ENCODE measurements at places on chromosomes 1 and 21.

DNA sequence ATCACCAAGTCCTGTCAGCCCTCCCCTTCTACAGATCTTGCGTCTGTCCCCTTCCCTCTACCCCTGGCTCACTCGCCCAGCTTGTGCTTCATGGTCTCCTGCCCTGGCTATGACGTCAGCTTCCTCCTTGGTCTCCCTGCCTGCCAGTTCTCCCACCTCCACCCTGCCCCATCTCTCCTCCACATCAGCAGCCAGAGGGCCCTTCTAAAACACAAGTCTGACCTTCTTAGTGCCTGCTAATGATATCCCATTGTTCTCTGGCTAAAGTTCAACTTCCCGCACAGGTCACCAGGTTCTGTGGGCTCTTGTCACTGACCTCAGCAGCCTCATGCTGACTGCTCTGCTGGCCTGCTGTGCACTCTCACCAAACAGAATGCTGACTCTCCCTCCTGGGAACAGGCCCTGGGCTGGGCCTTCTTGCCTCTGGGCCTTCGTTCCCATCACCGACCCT lies 24.7 kb upstream of the MYCL start:
- DNase-seq, result peak; percentile 25

GRCh38 chr1:233491953-233492620 lies 121.8 kb upstream of the KCNK1 start:
- DNase-seq, result no peak

DNA sequence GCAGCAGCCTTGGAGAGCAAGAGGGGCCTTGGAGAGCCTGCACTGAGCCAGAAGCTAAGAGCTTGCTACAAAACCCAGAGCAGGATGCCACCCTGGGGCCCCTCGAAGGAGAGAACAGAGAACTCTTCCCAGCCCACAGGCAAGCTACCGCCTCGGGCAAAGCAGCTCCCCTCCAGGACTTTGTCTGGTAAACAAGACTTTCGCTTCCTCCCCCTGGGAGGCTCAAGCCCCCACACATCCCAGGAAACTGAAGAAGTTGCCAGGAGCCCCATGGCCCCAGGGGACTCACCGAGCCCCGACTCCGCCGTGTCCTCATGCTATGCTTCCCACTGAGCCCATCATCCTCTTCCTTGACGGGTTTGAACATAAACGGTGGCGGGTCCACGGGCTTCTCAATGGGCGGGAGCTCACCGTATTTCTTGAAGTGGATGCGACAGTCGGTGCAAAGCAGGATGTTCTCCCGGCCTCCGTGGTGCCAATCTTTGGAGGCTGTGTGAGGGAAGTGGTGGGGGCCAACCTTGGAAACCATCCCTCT lies 45.9 kb downstream of the SLC45A1 start:
- no peak for DNase-seq

DNA sequence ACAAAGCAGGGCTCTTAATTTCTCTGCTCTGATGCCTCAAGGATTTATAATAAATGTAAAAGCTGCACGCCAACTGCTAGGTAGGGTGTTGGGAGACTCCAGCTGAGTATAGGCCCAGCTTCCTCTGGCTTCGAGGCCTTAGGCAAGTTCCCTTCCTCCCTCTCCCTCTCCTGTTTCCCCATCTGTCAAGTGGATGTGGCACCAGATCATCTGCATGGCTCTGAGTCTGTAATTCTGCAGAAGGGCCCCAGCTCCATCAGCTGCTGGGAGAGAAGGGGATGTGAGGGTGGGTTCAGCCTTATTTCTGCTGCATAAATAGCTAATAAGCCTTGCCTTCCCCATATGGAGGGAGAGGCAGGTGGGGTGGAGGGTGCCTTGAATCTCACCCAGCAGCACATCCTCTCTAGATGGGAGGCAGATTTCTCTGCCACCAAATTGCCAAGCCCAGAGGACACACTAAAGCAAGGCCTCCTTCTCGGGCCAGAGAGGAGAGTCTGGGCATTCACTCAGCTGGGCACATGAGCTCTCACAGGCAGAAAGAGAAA lies 3.8 kb downstream of the TRIM62 start:
- no peak for DNase-seq

- DNase-seq, result no peak
Observed at GRCh38 chr1:97158691-97159096, 437.1 kb downstream of the PTBP2 start.

DNA sequence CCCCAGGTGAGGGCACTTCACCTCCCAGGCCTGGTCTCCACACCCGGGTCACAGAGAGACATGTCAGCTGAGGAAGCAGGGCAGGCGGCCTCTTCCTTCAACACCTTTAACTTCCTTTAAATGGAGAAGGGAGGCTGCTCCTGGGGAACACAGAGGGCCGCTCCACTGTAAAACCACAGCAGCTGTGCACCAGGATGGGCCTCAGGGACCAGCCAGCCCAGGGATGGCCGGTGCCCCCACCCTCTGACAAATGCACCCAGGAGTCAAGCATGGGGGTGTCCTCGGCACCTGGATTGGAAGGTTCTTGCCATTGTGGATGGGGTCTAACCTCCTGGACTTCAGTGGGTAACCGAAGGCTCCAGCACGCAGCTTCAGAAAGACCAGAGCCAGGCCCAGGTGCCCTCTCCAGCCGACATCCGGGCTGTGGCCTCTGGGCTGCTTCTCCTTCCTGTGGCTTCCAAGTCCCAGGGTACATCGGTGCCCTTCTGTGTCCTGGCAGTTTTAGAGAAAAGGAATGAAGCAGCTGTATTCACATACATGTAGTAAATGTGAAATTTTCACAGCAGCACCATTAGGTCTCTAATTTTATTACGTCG lies 121.7 kb upstream of the COL6A1 start:
- DNase-seq, result no peak

GRCh38 chr1:154706851-154707250 lies 98.9 kb upstream of the ADAR start:
- DNase-seq, result no peak

- DNase-seq, result no peak
Observed at GRCh38 chr1:111101854-111102642, 37.8 kb downstream of the DRAM2 start.

GRCh38 chr1:116289193-116289592 lies 83.9 kb upstream of the ATP1A1 start:
- DNase-seq, result no peak

DNA sequence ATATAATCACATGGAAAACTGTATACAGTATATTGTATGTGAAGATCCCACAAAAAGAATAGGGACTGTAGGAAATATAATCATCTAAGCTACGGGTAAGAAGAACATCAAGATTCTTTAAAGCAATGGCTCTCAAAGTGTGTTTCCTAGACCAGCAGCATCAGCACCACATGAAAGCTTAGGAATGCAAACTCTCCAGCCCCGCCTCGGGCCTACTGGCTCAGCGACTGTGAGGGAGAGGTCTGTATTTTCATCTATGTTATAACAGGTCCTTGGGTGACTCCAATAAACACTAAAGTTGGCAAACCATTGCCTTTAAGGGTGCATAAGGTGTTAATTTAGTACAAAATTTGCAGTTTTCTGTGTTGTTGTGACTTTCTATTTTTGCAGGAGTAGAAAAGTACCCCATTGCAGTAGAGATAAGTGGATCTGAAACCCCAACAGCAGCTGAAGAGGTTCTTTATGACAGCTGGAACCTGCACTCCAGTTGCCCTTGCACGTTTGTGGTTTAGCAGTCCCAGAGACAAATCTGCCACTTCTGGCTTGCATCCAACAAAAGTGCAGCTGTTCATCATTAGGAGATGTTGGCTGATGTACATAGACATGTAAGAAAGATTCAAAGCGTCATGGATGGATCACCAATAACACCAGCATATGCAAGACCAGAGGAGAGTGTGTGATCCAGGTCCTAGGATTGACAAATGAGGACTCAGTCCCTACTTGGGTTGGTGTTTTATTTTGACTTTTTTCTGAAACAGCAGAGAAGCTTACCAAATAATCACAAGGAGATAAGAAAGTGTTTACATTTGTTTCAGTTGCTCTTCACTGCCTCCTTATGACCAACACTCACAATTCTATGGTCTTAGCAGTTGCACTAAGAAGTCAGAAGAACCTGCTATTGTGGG lies 15.9 kb upstream of the IFNAR1 start:
- DNase-seq, result peak; percentile 39

DNA sequence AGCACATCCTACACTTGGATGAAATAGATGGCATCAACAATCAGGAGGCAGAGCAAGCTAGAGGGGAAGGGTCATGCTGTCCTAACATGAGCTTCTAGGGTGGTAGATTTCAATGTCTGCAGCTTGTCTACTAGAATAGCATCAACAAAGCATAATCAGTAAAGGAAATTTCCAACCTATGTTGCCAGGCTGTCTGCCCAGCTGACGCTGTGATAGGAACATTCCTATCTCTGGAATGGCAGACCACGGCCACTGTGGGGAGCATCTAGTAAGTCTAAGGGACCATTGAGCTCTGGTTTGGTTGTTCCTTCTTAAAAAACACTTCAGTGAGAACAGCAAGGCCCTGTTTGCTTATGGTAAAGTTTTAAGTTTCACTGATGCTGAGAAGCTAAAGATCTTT lies 206.8 kb downstream of the PAPPA2 start:
- DNase-seq, result no peak

- peak; percentile 74 for DNase-seq
Observed at GRCh38 chr1:35202048-35202719, 9.2 kb upstream of the SFPQ start.

GRCh38 chr1:58981392-58981791 lies 197.5 kb upstream of the JUN start:
- no peak for DNase-seq

GRCh38 chr1:186948535-186948934 lies 119.8 kb downstream of the PLA2G4A start:
- DNase-seq, result no peak

DNA sequence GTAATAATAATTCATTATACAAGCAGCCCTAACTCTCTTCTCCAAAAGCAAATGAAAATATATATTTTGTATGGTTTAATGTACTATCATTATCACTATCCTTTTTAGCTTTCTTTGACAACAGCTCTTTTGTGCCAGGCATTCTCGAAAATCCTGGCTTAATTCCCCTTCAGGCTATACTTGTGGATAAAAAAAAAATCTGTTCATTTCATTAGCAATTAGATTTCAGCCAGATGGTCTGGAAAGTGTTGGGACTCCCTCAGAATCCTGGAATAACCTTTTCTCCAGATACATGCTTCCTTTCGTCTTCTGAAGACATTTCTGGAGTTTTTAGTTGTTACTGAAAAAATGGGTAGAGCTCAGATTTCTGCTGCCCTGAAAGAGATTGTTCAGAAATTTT lies 83.4 kb upstream of the PLPPR4 start:
- no peak for DNase-seq

DNA sequence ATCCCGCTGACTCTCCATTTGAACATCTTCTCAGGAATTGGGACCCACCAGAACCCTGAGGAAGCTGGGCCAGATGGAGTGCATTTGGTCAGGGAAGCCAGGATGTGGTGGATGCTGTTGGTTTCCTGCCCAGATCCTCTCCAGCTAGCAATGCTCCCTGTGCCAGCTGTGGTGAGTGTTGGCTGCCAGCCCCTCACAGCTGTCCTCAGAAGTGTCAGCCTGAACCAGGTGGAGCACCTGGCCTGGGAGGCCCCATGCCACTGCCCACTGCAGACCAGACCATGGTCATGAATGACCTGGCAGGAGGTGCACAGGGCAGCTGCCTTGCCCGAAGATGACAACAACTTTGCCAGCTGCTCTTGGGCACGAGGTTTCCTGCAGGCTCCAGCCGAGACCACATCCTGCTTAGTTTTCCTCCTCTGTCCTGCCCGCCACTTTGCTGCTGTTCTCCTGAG lies 54.4 kb downstream of the PRSS38 start:
- peak; percentile 76 for DNase-seq

- no peak for DNase-seq
Observed at GRCh38 chr1:60936163-60936562, 146.2 kb upstream of the NFIA start.

- no peak for DNase-seq
Observed at GRCh38 chr1:109113590-109114341, at the start of gene ELAPOR1. Gene ELAPOR1, plus strand, starts transcription at chr1:109114115. Its CDS starts 69 bp downstream, at chr1:109114184.

DNA sequence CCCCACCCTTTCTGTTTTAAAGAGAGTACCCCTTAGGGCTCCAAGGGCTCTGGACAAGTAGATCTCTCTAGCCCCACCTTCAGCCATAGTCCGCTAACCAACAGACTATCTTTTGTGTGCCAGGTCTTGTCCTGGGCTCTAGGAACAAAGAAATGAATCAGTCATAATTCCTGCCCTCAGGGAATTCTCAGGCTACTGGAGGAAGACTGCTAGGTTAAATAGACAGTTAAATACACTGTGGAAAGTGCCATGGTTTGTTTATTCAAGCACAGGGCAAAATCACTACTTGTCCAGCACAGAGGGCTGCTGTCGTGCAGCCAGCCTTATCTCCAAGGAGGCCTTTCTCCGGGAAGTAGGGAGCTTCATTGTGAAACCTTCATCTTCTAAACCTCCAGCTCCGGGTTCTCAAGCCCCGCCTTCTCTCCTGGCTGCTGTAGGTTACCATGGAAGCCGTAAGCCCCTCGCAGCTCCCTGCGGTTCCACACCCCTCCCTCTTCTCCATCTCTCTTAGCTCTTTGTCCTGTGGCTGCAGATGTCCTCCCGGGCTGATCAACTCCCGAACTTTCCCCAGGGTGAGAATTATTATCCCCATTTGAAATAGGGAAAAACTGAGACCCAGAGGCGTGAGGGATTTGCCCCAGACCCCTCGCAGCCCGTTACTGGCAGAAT lies 29.8 kb downstream of the SHISAL2A start:
- DNase-seq, result peak; percentile 94

- DNase-seq, result no peak
Observed at GRCh38 chr1:8011016-8011415, 15.1 kb downstream of the ERRFI1 start.

GRCh38 chr1:150235294-150235851 lies 539 bp downstream of the ANP32E start:
- DNase-seq, result no peak

GRCh38 chr1:172960019-172960418 lies 90.7 kb downstream of the TNFSF18 start:
- no peak for DNase-seq

DNA sequence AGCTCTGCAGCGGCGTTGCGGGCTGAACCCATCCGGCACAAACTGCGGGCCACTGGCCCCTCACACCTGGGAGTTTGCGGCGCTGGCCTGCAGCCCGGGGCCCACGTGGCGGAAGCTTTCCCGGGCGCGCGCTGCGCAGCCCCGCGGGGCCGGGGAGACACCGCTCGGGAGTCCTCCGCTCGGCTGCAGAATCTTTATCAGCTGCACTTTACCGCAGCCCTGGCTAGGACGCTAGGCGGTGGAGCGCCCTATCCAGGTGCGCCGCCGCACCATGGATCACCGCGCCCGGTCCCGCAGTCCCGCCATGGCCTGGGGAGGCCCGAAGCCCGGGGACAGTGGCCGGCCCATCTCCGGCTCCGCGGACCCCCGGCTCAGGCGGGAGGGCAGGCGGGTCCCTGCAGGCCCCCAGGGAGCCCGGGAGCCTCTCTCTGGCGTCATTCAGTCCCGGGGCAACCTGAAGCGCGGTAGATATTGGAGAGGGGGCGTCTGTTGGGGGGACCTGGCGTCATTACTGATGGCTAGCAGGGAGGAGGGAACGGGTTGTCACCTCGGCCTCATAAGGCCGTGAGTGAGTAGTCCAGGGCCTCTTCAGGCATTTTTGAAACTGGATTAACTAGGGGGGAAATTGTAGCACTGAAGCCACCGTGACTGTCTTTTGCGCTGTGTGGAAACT lies 5.7 kb upstream of the OLIG2 start:
- no peak for DNase-seq

Data from H4 (cell line).